ENCODE measurements at places on chromosomes 13 and 19.

- DNase-seq = peak; percentile 35
These were observed at the start of gene APC2 for GRCh38 chr19:1449467-1450442. Gene APC2 (plus strand): TSS chr19:1450121. CDS start chr19:1453002, 2,881 bp downstream.

DNA sequence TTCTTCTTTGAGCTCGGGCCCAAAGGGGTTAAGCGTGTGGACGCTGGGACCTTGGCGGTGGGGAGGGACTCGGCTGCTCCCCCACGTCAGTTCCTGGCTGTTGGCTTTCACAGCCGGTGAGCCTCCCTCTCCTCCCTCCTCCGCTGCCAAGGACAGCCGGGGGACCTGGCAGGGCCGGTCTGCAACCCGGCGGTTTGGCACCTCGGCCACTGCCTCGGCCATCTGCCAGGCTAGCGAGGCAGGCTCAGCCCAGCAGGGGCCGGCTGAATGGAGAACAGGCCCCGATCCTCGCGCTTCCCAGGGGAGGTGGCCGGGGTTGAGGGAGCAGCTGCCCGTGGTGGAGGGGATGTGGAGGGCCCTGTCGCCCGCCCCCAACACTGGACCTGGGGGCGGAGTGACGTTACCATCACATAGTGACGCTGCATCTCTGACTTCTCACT, 5.0 kb downstream of the TLE5 start:
- peak; percentile 21 for DNase-seq

- DNase-seq = peak; percentile 72
These were observed 16.1 kb downstream of the TTYH1 start for GRCh38 chr19:54431255-54431838.

GRCh38 chr13:81197483-81197882, 856.6 kb upstream of the SPRY2 start:
- no peak for DNase-seq

DNA sequence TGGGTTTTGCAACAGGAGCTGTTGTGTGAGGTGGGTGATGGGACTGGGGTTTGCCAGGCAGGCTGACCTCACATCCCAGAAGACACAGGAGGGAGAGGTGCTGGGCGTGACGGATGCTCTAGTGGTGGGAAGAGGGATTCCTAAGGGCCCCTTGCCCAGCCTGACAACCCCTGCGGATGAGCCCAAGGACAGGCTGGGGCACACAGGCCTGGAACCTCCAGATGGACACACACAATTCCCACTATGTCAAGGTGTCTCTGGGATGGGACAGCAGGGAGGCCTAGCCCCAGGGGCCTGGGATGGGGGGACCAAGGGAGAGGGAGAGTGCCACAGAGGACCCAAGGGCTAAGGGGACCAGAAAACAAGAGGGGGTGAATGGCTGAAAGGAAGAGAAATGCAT, 191.5 kb downstream of the ZNF536 start:
- no peak for DNase-seq

GRCh38 chr13:33276570-33276969, 9.0 kb downstream of the STARD13 start:
- DNase-seq = peak; percentile 49

DNA sequence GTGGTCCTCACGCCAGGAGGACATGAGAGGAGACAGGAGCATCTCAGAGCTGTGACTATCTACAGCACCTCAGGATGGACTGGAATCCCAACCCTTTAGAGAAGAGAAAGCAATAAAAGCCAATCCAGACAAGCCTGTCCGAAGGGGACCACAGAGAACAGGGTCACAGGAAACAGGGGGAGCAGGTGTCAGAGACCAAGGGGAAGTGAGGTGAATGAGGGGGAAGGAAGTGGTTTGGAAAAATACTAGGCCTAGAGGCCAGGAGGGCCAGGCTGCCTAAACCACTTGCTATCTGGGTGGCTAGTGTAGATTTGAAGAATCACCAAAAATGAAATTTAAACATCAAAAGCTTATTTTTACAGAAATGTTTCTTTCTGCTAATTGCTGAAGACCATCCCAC, 16.2 kb downstream of the TMTC4 start:
- no peak for DNase-seq

DNA sequence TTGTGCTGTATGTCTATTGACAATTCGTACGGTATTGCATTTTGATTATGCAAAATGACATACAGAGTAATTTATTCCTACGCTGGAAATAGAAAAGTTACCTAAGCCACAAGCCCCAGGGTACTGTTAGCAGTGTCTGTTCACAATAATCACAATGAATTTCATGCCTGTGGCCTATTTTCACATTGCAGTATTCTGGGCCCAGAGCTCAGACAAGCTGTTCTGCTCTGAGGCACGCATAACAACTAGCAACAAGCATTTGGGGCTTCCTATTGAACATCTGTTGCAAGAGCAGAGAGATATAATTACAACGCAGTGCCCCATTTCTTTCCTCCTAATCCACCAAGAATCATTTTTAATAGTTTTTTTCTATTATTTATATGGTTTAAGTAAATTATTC, 158.9 kb upstream of the SGCG start:
- DNase-seq = no peak

- DNase-seq = peak; percentile 56
These were observed 10.2 kb upstream of the CARM1 start for GRCh38 chr19:10861103-10861651.

- no peak for DNase-seq
These were observed 1579.8 kb downstream of the PCDH9 start for GRCh38 chr13:65650321-65650720.

- DNase-seq = no peak
These were observed 1647.6 kb upstream of the SPRY2 start for GRCh38 chr13:81988567-81988966.

DNA sequence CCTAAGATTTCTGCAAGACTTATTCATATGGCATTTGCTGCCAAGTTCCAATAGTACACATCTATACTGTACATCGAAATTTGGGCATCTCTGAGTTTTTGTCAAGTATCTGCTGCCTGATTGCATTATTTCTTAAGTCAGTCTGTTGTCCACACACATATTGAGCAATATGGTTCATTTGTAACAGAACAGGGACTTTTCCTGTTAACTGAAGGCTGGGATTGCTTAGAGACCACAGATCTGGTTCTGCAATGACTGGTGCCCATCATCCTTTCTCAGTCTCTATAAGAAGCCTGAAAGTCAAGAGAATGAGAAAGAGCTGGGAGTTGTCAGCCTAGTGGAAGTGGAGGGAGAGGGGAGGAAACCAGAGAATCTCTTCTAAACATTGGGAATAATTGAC, 22.5 kb upstream of the MYCBP2 start:
- no peak for DNase-seq

GRCh38 chr19:28117143-28117542, 1095.8 kb downstream of the UQCRFS1 start:
- DNase-seq = no peak

DNA sequence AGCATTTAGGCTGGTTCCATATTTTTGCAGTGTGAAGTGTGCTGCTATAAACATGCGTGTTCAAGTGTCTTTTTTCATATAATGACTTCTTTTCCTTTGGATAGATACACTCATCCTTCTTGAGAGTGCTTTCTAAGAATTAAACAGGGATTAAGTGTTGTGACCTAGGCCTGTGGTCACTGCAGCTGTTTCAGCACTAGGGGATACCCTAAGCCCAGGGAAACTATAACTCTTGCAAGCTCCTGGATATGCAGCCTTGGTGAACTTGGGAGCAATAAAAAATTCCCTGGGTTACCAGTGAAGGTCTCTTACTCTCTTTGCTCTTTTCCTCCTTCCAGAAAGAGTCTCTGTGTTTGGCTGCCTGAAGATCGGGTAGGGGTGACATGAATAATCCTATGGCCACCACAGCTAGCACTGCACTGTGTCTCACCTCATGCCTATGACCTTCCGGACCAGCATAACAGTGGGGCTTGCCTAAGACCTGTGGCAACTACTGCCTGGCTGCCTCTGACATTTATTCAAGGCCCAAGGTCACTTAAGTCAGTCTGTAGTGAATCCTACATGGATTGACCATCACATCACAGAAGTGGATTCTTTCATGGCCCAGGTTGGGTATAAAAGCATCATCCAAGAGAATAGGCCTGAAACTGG, 799.7 kb downstream of the DACH1 start:
- DNase-seq = peak; percentile 2

DNA sequence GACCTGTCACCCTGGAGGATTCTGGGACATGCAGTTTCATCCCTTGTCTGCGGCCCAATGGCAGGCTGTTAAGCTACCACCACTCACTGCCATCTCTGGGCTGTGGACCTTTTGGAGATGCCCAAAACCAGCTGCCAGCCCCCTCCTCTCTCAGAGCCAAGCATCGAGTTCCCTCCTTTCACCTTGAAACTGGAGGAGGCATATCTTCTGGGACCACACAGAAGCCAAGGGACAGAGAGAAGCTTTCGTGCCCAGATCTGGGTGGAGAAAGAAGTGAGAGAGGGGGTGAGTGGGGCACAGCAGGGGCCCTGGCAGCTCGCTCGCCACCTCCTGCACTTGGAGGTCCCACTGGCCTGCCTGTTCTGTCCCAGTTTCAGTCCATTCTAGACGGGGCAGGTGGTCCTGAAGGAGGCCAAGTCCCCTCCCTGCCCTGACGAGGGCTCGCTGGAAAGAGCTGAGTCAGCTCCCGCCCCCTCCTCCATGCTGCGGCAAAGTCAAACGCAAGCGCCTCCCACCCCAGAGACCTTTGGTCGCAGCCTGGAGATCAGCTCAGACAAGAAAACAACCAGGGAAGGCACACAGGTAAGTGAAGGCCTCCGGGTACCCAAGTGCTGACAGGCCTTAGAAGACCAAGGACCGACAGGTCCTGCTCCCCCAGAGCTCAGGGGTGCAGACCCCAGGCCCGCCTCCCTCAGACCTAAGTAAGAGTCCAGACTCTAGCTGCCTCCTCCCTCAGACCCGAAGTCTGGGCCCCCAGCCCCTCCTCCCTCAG, 3.8 kb downstream of the BCAT2 start:
- peak; percentile 70 for DNase-seq

GRCh38 chr13:32903720-32904119, 112.5 kb upstream of the KL start:
- no peak for DNase-seq

DNA sequence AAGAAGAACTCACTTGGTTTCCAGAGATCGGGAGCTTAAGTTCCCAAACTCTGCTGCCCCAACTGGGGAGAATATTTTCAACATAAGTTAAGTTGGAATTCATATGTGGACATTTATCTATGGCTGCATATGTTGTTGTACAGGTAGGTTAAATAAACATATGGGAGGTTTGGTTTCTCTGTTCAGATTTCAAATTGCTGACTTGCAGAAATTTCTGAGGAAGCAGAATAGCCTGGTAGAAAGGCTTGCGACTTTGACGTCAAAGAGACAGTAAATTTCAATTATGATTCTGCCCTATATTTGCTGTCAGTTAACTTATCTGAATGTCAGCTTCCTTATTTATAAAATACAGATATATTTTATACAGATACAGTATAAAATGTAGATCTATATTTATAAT, 40.0 kb upstream of the TPP2 start:
- no peak for DNase-seq

GRCh38 chr13:64051278-64051677, 2635.6 kb upstream of the PCDH20 start:
- no peak for DNase-seq

DNA sequence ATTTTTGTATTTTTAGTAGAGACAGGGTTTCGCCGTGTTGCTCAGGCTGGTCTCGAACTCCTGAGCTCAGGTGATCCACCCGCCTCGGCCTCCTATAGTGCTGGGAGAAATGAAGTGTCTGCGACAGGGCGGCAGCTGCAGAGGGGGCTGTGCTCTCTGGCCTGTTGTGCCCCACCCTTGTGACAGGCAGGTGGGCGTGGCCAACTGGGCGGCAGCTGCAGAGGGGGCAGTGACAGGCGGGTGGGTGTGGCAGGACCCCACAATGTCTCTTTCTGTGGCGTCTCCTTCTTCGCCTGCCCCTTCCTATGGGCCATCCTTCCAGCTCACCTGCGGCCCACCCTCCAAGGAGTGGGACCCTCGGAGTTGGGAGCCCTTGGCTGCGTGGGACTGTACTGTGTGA, 11.8 kb downstream of the STK11 start:
- DNase-seq = no peak

DNA sequence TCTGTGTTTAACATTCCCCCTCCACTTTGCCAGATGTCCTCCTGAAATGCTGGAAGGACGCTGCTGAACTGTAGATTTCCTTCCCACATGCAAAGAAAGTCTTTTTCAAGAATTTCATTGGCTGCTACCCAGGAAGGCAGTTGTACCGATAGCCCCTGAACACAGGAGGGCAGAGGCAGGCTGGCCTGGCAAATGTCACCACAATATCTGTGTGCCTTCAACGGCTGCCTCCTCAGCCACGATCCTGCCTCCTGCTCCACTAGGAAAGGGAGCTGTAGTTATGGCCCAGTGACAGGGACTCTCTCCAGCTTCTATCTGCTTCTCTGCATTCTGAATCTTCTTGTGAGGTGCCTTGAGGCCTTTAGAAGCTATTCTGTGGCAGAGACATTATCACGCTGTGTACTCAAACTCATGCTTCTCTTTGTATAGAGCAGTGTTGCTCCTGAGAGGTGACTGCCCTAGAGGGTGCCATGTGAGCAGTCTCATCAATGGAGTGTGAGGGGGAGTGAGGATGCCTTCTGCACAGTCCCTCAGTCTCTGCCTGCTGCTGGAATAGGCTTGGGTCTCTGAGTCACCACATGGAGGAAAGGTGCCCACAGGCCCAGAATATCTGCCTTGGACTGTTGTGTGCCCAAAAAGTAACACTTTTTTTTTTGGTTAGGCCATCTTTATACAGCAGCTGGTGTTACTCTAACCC, 279.8 kb downstream of the DNAJC15 start:
- DNase-seq = peak; percentile 74

Measured in choroid plexus epithelial cell (primary cell).